ENCODE measurements at places on chromosomes 13 and 19.

- DNase-seq, result no peak
These were observed 3.8 kb upstream of the GARIN5A start for GRCh38 chr19:50480281-50481111.

- no peak for DNase-seq
These were observed 15.0 kb upstream of the ZNF69 start for GRCh38 chr19:11872624-11873023.

DNA sequence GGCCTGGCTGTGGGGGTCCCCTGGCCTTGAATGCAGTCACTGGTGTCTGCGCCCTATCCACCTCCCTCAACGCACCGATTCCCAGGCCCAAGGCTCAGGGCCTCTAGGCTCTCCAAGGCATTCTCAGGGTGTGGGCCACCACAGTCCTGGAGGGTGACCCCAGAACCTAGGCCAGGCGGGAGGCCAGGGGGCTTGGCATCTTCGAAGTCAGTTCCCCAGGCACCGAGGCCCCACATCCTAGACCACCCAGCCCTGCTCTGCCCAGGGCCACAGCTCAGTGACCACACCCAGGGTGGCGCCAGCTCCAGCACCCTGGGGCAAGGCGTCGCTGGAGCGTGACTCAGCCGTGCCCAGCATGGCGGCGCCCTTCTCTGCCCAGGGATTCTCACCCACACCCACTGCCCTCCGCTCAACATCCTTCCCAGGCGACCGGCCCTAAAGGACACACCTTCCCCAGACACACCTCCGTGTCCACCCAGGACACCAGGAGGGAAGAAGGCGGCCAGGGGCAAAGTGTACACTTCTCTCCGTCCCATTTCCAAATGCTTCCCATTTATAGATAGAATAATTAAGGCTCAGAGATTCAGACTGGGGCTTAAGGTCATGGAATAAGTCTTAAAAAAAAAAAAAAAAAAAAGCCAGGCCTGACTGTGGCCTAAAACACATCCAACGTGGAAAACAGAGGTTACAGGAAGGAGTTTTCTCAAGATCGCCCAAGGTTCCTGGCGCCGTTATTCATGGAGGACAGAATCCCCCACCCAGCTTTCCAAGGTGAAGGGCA lies 36.4 kb upstream of the NANOS3 start:
- no peak for DNase-seq

GRCh38 chr13:97710797-97711196 lies 242.7 kb upstream of the IPO5 start:
- no peak for DNase-seq

- peak; percentile 55 for DNase-seq
These were observed 11.9 kb downstream of the ZIC5 start for GRCh38 chr13:99959540-99960230.

DNA sequence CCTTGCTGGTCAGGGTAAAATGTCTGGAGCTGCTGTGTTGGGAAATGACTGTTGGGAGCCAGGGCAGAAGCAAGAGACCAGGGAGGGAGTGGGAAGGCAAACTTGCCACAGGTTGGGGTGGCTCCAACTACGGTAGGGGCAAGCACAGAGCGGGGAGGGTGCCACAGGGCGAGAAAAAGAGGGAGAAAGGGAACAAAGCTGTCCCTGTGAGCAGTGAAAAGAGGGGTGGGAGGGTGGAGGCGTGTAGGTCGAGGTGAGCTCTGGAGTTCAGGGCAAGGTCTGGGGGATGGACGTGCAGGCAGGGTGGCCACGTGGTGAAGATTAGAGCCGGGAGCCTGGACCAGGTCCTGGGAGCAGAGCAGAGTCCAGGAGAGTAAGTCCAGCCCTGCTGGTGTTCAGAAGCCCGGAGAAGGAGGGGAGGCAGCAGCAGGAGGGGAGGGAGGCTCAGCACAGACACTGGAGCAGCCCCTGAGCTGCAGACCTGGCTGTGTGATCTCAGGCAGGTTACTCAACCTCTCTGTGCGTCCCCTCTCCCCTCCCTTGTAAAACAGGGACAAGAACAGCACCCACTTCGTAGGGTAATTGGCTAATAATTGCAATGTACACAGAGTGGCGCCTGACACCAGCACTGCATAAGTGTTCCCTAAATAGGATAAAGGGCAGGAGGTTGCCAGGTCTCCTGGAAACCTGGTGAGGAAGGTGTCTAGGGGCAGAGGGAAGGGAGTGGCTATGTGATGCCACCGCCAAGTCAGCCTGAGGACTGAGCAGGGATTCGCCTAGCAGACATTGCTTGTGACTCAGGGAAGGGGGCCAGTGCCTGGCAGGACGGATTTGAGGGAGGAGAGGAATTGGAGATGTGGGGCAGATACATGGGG lies 3.2 kb upstream of the POLR2E start:
- DNase-seq, result no peak

DNA sequence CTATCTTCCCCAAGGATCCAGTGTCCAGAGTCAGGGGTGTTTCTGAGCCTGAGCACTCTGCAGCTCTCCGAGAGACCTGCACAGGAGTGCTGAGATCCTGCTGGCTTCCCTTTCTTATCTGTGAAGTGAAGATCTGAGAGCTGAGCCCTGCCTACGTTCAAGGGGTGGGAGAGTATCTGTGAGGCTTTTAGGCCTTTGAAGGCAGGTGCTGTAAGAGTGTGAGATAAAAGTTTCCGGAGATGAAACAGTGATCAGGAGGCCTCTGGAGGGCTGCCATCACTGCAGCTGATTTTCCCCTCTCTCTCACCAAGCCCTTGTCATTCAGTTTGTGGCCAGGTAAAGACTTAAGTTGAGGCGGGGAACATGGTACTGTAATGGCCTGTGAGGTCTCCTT lies 83.1 kb downstream of the AKAP11 start:
- no peak for DNase-seq

DNA sequence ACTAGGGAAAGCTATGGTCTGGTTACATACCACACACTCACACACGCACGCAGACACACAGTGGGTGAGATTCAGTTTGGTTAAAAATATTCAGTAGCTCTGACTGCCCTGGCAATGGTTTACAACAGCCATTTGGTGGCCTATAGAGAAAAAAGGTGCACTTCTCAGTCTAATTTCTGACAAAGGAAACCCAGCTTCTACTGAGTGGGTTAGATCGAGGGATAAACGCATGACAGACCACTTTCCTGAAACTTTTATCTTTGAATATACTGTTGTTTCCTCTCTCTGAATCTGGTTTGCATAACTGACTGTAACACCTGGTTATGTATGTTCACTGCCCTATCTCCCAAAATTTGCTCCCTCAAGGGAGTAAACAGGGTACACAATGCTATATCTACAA lies 2.5 kb downstream of the LIG4 start:
- DNase-seq, result no peak

DNA sequence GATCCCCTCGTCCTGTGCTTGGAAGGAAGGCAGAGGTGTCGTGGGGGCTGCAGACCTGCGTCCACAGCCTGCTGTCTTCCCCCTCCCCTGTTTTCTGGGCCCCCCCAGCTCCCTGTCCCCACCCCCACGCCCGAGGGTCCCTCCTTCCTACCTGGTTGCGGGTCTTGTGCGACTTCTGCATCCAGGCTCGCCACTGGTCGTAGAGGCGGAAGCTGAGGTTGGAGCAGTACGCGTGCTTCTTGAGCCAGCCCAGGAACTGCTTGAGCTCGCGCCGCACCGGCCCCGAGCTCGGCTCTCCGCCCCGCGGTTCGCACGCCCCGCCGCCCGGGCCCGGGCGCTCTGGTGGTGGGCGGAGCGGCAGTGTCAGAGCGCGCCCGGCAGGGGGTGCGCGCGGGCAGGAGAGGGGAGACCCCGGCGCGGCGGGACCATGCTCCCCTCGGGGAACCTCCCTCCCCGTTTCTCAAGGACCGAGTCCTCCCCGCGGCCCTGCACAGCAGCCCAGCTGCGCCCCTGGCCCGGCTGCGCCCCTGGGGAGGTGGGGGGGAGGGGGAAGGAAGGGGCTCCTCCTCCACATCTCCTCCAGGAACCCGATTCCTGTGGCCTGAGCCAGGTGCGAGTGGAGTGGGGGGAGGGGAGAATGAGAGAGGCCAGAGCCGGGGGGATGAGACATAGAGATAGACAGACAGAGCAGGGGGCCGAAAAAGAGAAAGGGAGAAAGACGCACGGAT lies 5.7 kb downstream of the REX1BD start:
- peak; percentile 77 for DNase-seq

- DNase-seq, result no peak
These were observed 133.9 kb downstream of the AKAP11 start for GRCh38 chr13:42405665-42406390.

- no peak for DNase-seq
These were observed 42.1 kb upstream of the C13orf46 start for GRCh38 chr13:114015969-114016295.

DNA sequence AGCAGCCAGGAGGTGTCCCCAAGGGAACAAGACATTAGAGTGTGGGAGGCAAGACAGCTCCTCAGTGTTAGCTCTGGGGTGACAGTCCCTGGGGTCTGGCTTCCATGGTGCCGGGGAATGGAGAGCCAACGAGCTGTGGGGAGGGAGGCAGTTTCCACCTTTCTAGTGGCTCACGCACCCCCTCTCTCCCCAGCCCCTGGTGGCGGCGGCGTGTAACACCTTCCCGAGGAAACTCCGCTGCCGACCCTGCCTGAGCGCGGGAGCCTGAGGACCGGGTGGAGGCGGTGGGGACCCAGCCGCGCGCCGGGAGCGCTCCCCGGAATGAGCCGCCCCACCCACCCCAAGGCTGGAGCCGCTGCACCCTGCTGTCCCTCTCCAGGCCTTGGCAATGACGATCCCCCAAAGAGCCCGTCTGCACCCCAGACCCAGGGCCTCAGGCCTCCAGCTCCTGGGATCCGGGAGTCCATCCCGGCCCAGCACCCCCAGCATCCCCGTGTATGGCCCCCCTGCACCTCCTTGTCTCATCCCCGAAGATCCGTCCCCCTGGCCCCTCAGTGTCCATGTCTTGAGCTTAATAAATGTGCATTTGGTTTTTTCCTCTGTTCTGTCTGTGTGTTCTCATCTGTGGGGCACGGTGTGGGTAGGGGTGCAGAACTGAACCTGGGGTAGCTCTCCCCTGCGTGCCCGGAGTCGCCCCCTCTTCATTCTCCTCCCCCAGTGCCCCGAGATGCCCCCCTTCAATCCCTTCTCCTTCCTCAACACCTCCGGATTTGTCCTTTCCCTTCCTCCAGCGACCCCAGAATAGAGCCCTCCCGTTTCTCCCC lies 622 bp upstream of the FXYD5 start:
- peak; percentile 57 for DNase-seq

- no peak for DNase-seq
These were observed 77.4 kb upstream of the DOCK9 start for GRCh38 chr13:99055281-99055680.

DNA sequence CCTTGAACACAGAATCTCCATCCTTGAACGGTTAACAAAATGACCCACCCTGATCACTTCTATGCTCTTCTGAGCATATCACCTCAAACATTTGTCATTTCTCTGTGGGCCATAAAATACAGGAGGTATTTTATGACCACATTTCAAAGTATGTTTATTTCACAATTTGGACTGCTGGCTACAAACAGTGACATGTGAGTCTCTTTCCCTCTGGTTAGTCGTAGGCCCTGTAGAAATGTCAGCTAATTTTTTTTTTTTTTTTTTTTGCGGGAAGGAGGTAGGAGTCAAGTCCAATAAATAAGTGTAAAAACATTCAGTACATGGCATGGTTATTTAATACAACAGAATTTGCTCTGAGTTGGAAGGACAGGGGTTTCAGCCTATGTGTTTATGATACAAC lies 70.7 kb downstream of the FOXO1 start:
- DNase-seq, result no peak

Data from neural crest cell (in vitro differentiated cells).